ENCODE measurements at places on chromosomes 13 and 19.

DNA sequence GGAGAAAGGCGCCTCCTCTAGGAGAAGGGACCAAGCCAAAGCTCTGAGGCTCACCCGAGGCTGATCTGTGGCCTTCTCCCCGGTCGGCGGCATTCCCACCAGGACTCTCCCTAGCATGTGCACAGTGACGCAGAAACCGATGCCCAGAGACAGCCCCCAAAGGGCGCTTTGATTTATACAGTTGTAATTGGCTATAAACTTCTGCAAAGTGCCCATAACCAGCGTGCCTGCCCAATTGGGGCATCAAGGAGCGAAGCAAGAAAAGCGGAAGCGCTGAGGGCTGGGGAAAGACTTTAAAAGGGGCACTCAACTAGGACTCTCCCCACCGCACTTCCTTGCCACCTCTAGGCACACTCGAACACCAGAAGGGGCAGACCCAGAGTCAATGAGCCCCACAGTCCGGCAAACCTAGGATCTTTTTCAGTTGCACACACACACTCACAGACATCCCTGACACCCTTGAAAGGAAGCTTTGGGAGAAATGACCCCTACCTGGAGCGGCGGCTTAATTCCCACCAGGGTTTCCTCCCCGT, 1.8 kb downstream of the CDX2 start:
- no peak for DNase-seq

GRCh38 chr19:35143818-35144217, 763 bp downstream of the FXYD7 start:
- no peak for DNase-seq

- no peak for DNase-seq
Measured at GRCh38 chr13:20049558-20050473, 91.3 kb downstream of the ZMYM2 start.

DNA sequence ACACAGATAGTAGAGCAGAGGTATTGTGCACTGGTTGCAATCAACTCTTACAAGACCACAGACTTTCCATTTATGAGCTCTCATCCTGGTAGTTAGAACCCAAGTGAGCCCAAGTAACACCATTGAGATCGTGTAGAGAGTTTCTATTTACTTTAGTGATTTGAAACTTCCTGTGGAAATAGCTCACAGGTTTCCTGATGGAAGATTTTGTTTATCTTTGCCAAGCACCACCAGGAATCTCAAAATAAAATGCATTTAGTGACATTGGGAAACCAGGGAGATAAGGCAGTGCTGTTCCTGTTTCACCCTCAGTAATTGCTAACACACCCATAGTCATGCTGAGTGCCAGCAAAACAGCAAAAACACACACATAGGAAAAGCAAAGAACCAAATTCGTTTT, 102.5 kb downstream of the FLT1 start:
- DNase-seq = no peak

DNA sequence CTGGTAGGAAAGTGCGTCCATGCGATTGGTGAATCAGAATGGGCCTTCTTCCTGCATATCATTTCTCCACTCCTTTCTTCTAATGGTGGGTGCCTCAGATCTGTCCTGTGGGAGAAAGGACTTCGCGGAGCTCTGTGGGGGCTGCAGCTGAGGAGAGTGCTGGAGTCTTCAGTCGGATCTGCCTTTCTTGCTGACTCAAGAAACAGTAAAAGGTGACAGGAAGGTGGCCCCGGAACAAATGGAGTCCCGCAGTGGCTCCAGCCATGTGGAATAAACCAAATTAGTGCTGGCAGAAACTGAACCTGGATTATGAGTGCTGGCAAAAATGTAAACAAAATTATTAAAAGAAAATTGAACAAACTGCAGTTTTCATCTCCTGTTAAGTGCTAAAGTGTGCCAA, 15.1 kb upstream of the GAS6 start:
- DNase-seq = no peak

DNA sequence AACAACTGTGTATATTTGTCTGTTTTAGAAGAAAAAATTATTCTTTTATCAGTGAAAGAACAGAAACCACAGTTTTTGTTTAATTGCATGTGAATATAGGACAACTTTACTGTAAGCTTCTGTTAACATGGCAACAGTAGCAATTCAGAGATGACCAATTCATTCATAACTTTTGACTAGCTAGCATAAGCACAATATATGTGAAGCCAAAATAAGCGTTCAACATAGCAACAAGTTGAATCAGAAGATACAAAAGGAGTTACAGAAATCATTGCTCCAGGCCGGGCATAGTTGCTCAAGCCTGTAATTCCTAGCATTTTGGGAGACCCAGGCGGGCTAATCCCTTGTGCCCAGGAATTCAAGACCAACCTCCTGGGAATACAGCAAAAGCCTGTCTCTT, 197.1 kb upstream of the GPC6 start:
- no peak for DNase-seq

GRCh38 chr19:33821871-33822270, 25.2 kb downstream of the KCTD15 start:
- no peak for DNase-seq

GRCh38 chr19:1465191-1466016, 13.6 kb downstream of the C19orf25 start:
- no peak for DNase-seq

DNA sequence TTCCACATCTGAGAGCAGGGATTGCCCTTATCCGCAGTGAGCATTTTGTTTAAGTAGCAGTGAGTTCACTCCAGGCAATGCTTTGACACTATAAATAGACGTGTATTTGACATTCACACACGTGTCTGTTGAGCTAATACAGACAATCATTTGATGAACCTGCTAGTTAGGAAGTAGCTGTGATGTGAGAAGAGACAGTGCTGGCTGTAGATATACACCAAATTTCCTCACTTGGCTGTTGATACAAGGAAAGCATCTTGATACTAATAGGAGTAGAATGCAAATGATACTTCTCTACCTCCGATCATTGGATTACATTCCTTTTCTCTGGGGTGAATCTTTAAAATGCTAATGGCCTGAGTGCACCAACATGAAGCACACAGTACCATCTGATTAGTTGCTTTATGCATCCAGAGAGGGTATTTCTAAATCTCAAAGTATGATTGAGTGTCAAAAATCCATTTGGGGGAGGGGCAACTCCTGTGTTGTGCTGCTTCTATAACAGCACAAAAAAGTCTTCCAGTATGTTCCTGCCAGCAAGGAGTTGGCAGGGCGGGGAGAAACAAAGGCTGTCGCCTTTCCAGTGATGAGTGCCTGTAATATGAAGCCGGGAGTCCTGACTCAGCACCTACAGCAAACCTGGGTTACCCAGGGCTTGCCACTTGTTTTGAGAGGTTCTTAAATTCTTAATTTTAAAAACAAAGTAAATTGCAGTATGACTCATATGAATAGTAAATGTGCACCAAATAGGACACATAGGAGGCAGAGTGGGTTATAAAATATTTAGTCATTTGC, 7.0 kb downstream of the CUL4A start:
- DNase-seq = peak; percentile 44

- no peak for DNase-seq
Measured at GRCh38 chr19:11067356-11068113, 21.7 kb upstream of the LDLR start.

DNA sequence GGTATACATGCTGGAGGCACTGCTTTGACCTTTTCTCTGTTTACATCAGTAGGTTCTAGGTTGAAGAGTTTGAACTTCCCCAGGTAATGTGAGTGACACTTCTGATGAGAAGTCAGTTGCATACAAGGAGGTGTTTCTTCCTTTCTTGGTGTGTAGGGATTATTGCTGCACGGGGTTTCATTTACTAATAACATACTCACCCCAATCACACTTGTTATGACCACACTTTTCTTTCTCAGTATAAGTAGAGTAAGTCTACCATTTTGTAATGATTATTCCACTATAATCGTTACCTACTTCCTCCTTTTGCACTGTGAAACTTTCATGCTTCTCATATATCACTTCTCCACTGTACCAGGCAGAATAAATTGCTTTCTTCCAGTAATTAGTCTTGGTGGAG, 138.0 kb downstream of the TNFSF13B start:
- no peak for DNase-seq

DNA sequence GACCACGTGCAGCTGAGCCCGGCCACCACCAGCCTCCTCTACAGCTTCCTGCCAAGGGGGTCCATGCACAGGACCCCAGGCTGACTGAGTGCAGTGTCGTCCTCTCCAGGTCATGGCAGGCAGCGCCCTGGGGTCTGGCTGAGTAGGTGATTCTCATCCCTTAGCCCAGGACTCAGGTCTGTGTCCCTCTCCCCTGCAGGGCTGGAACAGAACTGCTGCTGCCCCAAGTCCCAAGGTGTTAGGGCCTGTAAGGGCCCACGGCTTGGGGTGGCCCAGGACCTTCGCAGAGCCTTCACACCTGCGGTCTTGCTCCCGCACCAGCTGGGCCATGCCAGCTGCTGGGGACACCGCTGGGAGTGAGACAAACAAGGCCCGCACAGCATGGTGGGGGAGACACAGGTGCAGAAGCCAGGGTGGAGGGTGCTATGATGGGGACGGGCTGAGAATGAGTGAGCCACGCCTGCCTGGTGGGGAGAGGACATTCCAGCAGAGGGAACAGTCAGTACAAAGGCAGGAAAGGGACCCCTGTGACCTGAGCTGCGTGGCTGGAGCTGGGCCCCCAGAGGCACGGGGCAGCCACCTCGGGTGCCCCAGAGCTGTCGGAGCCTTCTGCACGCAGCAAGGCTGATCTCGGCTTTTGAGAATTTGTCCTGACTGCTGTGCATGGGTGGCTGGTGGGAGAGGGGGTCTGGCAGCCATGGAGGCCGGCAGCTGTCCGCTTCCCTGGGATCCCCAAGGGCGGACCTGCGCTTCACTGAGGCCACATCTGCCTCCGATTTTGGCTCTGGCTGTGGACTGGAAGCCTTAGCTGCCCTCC, 11.9 kb downstream of the PLEKHF1 start:
- no peak for DNase-seq

DNA sequence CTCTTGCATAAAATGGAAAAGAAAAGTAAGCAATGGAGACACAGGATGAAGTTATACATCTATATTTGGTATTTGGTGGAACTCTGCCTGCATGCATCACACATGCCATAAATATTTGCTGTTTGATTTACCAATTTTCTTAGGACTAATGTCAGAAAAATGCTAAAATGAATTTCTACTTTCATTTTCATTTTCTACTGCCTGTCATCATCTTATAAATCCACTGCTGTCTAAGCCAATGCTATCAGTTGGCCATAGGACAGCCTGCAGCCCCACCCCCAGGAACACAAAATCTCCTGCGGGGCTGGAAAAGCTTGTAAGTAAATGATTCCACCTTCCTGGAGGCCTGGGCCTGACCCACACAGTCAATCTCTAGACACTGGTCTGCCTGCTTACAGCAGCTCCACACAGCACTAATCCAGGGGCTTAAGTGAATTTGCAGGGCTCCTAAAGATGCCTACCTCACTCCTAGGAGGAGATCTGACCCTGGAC, 122.0 kb downstream of the ENOX1 start:
- peak; percentile 30 for DNase-seq

DNA sequence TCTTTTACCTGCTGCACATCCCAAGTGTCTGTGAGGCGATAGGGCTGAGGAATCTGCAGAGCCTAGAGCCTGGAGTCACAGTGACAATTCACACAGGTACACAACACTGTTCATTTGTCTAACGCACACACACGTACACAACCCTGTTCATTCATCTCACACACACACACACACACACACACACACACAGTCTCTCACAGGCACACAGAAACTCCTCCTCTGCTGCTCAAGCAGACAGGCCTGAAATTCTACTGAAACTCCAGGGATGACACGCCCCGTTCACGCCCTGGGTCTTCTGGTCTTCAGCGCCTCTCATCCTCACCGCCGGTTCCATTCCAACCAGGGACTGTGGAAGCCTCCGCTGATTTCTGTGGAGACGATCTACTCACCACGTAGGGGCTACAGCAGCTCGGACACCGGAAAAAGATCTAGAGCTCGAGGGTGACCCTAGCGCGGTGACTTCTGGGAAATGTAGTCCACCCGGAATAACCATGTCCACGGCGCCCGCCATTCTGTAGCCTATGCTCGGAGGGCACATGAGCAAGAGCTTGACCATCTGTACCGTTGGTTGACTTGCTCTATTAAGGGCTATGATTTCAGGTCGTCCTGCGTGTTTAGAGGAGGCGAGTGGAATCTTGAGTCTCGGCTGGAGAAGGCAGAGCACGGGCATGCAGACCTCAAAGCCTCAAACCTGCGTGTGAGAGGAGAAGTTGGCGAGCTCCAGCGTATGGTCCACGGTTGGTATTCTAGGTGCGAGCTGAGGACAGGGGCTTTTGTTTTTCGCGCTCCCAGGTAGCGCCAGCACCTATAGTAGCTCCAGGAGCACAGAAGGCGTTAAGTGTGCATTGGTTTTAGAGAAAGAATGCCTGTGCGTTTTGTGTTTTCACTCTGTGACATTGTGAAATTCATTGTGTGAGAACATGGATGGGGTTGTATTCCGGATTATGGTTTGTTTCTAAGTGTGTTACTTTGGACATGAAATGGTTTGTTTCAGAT, 33.4 kb downstream of the ZNF45 start:
- DNase-seq = peak; percentile 88

- DNase-seq = no peak
Measured at GRCh38 chr13:74061926-74062595, 72.1 kb downstream of the KLF12 start.

DNA sequence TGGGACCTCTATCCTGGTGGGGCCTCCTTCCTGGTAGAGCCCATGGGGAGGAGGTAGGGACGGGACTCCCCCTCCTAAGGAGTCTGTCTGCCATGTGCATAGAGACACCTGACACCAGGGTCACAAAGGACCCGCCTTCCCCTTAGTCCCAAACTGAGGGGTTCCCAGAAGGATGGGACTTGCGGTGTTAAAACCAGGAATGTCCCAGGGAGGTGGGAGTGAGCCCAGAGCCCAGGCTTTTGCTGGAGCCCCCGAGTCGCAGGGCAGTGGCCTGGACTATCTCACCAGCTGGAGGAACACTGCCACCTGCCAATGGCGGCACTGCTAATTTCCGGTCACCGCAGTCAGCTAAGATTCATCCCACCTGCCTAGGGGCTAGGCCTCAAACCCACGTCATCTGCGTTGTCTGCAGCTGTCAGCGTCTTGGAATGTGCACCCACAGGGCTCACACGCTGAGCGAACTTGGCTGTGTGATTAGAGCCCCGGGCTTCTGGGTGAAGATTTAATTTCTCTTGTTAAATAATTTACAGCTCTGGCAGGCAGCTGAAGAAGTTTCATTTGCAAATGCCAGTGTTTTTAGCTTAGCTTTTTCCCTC, 31.9 kb upstream of the ATP11A start:
- peak; percentile 68 for DNase-seq

GRCh38 chr13:94324767-94325540, 154.5 kb downstream of the DCT start:
- no peak for DNase-seq
